Effector CD8-positive, alpha-beta T cell (primary cell): ENCODE measurements at places on chromosomes 12 and 14.

GRCh38 chr12:111558107-111558376 is 41.1 kb downstream of the ATXN2 start:
- DNase-seq, result no peak

DNA sequence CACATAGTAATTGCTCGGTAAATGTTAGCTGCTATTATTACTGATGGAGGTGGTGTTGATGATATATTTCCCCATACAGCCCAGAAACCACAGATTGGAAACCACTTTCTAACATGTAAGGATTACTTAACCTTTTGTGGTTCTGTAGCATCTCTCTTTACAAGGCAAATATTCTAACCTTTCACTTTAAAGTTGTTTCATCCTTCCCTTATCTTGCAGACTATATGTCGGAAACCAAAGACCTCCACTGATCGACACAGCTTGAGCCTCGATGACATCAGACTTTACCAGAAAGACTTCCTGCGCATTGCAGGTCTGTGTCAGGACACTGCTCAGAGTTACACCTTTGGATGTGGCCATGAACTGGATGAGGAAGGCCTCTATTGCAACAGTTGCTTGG is 75.8 kb downstream of the FRMD6 start:
- no peak for DNase-seq

- DNase-seq, result no peak
Observed at GRCh38 chr12:12034344-12034743, 36.4 kb upstream of the BCL2L14 start.

DNA sequence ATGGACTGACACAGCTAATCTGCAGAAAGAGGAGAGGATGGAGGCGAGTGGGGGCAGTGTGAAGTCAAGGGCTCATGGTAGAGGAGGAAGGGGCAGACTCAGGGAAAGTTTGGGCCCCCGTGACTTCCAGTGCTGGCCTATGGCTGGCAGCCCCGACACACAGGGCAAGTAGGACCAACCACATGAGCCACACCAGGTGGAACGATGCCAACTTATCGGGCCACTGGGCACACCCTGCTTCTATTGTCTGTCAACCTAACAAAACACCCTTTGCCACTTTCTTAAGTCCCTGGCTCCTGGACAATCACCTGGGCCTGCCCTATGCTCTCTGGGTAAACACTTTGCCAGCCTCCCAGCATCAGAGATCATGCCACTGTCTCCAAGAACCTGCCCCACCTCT is 65.2 kb upstream of the PSMC1 start:
- no peak for DNase-seq

- no peak for DNase-seq
Observed at GRCh38 chr14:75334549-75335051, 56.0 kb downstream of the FOS start.

- DNase-seq, result no peak
Observed at GRCh38 chr12:66679461-66680084, 697 bp upstream of the GRIP1 start.

- no peak for DNase-seq
Observed at GRCh38 chr12:53227341-53227740, 4.7 kb downstream of the RARG start.

- no peak for DNase-seq
Observed at GRCh38 chr12:131986910-131987309, 37.2 kb downstream of the EP400 start.

- no peak for DNase-seq
Observed at GRCh38 chr14:64388533-64389285, 556 bp downstream of the MTHFD1 start.

- DNase-seq, result no peak
Observed at GRCh38 chr12:113479590-113480335, 8.1 kb upstream of the LHX5 start.

GRCh38 chr12:21831791-21832344 is 57.4 kb upstream of the KCNJ8 start:
- DNase-seq, result no peak

DNA sequence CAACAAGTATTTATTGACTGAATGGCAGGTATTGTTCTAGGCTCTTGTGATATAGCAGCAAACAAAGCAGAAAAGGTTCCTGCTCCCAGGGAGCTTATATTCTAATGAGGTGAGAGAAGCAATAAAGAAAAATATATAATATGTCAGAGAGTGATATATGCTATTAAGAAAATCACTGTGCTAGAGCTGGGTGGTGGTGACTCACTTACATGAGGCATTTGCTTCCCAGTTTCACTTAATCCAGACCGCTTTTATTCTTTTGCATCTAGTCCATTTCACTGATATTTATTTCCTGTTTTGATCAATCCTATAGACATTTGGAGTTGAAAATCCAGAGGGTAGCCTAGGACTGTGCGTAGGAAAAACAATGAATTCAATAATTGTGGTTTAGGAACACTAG is 17.5 kb downstream of the TRHDE start:
- DNase-seq, result no peak

- no peak for DNase-seq
Observed at GRCh38 chr14:57987051-57987450, 121.2 kb upstream of the SLC35F4 start.

- no peak for DNase-seq
Observed at GRCh38 chr14:102097441-102098135, 10.7 kb upstream of the HSP90AA1 start.

- DNase-seq, result no peak
Observed at GRCh38 chr14:21874946-21875345, 201.3 kb upstream of the OR4E1 start.

GRCh38 chr12:76113800-76114757 is 29.6 kb upstream of the NAP1L1 start:
- DNase-seq, result no peak

DNA sequence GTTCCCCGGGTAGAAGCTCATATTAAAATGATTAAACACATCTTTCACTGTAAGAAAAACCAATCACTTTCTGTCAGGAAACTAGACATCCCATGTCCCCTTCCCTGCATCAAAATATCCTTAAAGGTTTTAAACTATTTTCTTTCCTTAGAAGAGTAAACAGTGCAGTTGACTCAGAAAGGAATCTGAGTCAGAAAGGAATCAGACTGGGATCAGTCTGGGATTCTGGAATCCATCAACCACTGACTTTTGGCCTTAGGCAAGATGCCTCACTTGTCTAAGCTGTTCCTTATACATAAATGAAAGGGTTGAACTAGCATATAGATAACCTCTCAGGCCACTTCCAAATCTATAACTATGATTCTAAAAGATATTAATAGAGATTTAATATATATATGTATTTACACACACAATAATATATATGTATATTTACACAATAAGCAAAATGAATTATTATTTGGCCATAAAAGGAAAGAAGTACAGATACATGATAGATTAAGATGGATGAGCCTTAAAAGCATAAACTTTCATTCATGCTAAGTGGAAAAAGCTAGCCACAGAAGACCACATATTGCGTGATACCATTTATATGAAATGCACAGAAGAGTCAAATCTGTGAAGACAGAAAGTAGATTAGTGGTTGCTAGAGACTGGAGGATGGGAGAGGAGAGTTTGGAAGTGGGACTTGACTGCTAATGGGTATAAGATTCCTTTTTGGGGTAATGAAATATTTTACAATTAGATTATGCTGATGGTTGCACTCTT is 114.4 kb downstream of the SLC38A1 start:
- DNase-seq, result no peak

- DNase-seq, result no peak
Observed at GRCh38 chr12:3797531-3798048, 44.7 kb upstream of the CRACR2A start.

DNA sequence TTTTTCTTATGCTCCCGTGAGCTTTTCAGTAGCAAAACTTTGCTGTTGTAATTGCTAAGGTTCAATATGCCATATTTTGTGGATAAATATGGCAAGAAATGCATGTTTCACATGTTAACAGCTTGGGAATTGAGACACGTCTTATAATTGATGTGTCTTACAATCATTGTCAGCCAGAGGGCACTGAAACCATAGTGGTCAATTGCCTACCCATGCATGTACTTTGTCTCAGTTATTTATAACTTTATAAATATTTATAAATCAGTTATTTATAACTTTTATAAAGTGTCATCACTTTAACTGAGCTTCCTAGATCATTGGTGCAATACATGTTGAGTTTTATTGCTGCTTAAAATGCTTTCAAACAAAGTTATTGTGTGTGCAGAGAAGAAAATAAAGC is 82.0 kb downstream of the CATSPERB start:
- DNase-seq, result no peak

GRCh38 chr12:1769809-1770494 is 50.4 kb upstream of the LRTM2 start:
- no peak for DNase-seq

DNA sequence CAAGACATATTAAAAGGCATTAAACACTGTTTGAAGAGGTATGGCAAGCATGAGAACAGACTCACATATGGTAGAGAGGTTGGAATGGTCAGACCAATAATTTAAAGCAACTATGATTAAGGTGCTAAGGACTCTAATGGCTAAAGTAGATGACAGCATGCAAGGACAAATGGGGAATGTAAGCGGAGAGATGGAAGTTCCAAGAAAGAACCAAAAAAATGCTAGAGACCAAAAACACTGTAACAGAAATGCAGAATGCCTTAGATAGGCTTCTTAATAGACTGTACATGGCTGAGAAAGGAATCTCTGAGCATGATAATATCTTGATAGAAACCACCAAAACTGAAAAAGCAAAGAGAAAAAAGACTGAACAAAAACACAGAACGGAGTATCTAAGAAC is 77.4 kb downstream of the RIN3 start:
- no peak for DNase-seq

DNA sequence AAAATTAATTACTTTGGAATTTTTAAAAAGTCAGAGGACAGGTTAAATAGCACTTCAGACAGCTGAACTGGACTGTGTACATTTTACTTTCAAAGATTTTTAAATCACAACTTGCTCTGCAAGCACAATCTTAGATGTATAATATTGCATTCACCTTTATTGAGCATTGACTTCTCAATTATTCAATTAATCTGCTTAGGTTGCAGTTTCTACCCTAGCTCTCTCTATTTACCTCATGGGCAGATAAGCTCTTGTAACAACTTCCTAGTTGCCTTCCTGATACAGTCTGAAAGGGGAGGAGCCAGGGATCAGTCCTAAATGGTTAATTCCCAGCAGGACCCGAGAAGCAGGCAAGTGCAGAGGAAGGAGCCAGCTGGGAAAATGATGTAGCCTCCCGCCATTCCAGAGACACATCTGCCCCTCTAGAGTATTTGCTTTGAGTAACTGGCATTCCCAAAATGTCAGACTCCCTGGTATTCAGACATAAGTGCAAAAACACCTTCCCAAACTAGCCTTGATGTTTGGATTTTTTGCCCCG is 302.8 kb downstream of the GALC start:
- no peak for DNase-seq

- no peak for DNase-seq
Observed at GRCh38 chr14:78329371-78329770, 159.2 kb downstream of the NRXN3 start.

- no peak for DNase-seq
Observed at GRCh38 chr14:100156776-100157175, 2.7 kb downstream of the DEGS2 start.

- DNase-seq, result no peak
Observed at GRCh38 chr12:131249246-131250027, 295.7 kb downstream of the ADGRD1 start.

GRCh38 chr12:25977047-25977446 is 18.6 kb downstream of the RASSF8 start:
- DNase-seq, result no peak

DNA sequence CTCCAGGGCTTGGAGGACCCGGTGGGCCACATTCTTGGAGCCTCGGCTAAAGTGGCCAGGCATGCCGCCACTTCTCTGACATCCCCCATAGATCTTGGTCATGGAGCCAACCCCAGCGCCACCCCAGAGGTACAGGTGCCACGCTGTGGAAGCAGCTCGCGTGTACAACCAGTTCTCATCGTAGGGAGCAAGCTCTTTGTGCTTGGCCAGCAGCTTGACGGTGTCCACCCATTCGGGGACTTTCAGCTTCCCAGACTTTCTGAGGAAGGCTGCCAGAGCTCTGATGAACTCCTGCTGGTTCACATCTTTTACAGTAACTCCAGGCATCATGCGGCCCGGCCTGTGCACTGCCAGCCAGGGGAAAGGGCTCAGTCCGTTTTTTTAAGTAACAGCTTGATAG is 29.3 kb upstream of the EAPP start:
- DNase-seq, result no peak

GRCh38 chr12:65823513-65824375 is 539 bp upstream of the HMGA2 start:
- no peak for DNase-seq

GRCh38 chr14:55851961-55852360 is 266.2 kb upstream of the PELI2 start:
- DNase-seq, result no peak

DNA sequence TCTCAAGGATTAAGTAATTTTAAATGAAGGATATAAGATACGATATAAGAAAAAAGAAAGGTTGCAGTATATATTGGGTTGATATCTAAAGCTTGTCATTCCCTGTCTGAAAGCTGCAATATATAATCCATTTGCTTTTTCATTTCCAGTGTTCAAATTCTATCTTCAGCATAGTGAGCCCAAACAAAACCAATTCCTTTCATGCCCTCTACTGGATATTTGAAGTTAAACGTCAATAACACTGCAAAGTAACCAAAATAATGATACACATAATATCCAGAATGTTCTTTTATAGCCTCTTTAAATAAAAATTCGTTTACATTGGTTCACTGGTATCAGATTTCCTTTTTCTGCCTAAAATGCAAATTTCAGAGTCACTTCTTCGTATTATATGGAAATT is 64.5 kb upstream of the DAAM1 start:
- DNase-seq, result no peak

- no peak for DNase-seq
Observed at GRCh38 chr14:69518289-69519101, 34.0 kb downstream of the PLEKHD1 start.

DNA sequence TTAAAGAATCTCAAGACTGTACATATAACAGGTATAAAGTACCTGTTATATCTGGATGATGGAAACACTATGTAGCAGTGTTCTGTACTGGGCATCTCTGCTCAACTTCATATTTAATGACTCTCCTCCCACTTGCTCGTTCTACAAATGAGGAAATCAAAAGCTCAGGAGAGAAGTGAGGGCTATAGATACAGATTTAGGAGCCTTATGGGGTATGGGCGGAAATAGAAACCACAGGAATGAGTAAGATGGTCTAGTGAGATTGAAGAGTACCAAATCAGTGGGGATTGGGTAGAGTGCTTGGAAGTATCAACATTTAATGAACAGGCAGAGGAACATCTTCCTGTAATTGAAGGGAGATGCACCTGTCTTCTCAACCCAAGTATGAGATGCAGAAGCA is 23.8 kb upstream of the POLR3B start:
- DNase-seq, result no peak
